ENCODE measurements at places on chromosomes 2 and 18.

DNA sequence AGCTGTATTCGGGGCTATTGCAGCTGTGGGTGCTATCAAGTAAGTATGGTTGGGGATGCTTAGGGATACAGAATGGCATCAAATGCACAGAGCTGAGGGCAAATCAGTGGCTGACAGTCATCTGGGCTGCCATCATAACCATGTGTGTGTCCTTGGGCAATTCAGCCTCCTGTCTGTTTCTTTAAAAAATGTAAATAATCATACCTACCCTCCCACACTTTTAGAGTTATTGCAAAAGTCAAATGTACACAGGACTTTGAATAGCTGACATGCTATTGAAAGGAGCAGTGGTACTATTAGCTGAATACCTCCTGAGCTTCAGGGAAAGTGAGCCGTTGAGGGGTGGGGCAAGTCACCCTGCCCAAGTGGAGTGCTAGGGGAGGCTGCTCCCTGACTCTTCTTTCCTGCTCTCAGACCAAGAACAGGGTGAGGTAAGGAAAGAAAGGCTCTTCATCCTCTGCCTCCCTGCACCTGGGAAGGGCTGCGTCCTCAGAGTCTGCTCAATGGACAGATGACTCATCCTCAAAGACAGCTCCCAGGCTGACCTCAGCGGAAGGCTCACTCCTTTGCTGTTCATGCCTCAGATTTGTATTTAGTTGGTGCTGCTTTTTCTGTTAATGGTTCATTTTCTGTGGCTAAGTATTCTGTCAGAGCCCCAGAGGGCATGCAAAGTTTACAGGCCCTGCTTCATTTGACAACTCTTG is 54.9 kb upstream of the BZW1 start:
- no peak for DNase-seq

DNA sequence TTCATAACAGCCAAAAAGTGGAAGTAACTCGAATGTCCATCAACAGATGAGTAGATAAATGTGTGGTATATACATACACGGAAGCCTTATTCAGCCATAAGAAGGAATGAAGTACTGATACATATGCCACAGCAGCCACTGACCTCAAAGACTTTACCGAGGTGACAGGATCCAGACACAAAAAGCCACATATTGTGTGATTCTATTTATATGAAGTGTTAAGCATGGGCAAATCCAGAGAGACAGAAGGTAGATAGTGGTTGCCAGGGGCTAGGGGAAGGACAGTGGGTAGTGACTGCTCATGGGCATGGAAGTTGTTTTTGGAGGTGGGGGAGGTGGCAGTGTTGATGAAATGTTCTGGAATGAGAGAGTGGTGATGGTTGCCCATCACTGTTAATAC is 33.9 kb downstream of the ZAP70 start:
- no peak for DNase-seq

DNA sequence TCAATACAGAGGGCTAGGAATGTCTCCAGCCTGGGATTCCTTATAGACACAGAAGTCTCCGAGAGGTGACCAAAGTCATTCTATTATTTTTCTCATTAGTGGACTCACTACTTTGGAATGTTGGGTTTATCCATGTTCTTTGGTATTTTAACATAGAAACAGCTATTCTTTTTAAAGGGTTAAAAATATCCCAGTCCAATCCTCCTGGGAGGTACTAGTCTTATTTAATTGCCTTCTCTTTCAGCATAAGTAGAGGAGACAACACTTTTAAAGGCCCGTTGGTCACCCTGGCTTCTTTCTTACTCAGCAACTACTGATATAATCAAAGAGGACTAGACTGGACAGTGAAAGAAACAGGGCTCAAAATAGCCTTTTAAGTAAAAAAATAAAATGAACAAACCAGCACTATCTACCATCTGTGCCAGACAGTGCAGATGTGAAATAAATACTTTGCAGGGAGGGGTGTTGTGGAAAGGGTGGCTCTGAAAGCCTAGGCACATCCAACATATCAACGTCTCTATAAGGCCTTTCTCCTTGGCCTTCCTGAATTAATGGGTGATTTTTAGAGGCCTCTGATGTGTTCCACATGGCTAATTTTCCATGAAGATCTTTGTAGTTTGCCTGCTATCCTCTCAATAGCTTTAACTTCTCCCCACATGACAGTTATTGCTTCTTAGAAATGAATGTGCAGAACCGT is 334.4 kb upstream of the THUMPD2 start:
- no peak for DNase-seq

DNA sequence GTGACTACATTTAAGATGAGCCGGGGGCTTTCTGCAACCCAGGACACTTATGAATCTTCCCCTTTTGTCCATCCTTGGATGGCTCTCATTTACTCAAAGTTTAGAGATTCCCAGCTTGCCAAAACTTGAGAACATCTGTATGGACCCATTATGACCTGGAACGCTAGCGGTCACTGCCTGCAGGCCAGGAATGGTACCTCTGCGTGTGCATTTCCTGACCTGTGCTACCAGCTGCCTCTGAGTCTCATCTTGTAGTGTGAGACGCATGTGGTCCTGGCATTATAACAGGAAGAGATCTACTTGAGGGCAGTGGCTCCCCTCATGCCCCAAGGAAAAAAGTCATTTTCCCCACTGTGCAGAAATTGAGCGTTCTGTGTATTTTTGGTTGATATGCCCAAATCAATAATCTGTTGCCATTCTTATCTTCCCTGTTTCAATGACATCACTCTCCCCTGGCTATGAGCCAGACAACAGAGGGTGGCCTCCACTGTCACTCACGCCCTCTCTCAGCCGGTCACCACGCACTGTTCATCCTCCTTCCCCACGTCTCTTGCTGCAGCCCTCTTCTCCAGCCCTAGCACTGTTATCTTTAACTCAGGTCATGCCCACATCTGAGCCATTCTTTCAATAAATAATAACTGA is 28.5 kb upstream of the NPAS2 start:
- DNase-seq, result no peak

- peak; percentile 72 for DNase-seq
Measured at GRCh38 chr2:47008381-47009252, 93.0 kb upstream of the MCFD2 start.

DNA sequence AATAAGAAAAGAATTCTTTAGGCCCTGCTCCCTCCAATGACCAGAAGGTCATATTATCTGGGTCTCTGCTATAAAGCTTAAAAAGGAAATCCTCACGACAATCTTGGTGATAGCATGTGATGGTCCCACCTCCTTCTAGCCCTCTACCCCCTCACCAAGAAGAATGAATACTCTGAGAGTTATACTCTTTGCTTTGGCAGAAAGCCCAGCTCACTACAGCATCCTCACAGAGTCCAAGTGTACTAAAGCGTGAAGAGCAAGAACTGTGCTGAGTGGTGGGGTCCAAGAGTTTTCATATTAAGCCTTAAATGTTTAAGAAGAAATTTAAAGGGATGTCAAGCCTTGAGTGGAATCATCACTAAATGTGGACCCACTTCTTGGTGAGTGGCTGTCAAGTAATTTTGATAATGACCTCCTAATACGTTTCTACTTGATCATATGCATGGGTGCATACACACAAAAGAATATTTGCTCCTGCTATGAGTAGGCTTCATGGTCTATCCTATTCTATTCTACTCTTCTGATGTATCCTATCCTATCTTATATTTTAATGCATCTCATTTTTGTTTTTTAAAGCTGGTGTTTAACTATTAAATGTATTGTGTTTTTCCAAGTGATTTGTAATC is 16.5 kb upstream of the SERPINB7 start:
- DNase-seq, result no peak

DNA sequence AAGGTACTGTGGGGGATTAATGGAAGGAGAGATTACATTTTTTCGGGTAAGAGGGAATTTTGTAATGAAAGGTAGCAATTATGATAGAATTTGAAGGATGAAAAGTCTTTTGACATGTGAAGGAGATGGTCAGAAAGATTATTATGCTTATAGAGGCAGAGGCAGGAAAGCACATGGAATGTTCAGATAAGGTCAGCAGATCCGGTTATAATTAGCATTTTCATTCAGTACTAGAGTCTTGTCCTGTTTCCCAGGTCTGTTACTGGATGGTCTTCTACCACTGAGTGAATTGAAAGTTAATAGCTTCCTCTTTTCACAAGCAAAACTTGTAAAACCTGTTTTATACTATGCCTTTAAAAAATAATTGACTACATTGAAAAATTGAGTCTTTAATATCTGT is 116.9 kb downstream of the PHLPP1 start:
- no peak for DNase-seq

DNA sequence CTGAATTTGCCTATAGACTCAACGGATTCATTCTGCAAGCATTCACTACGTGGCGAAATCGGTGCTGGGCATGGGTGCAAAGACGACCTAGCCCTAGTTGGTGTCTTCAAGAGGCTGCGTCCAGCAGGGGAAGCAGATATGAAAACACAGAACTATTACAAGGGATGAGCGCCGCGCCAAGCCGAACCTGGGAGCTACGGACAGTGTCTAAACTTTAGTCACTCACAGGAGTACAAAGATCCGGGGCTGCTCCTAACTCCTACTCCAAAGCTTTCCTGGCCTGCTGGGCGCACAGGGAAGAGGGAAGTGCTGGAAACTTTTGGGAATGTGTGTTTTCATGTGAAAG is 732 bp upstream of the ANXA4 start:
- DNase-seq, result peak; percentile 60

DNA sequence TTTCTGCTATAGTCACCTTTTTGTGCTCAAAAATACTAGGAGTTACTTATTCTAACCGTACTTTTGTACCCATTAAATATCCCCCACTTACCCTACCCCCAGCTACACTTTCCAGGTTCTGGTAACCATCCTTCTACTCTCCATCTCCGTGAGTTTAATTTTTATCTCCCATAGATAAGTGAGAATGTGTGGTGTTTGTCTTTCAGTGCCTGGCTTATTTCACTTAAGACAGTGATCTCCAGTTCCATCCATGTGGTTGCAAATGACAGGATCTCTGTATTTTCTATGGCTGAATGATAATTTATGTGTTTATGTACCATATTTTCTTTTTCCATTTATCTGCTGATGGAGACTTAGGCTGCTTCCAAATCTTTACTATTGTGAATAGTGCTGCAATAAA is 323.3 kb downstream of the ZNF804A start:
- DNase-seq, result no peak

- no peak for DNase-seq
Measured at GRCh38 chr18:53644799-53645471, 579.5 kb downstream of the MBD2 start.

DNA sequence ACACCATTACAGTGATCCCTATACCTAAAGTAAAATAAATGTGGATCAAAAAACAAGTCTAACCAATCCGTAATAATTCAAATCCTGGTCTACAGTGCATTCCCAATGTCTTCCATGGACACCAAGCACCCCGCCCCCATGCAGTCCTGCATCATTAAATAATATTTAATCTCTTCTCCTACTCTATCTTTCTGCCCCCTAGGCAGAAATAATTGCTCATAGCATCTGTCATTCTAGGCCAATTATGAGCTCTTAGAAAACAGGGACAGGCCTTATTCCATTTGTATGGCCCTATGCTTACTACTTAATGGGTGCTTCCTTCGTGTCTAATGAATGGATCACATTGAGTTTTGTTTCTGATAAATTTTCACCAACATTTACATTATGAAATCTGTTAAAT is 66.4 kb downstream of the PAX3 start:
- DNase-seq, result no peak

- DNase-seq, result no peak
Measured at GRCh38 chr2:118856330-118856977, 9.0 kb upstream of the EN1 start.

DNA sequence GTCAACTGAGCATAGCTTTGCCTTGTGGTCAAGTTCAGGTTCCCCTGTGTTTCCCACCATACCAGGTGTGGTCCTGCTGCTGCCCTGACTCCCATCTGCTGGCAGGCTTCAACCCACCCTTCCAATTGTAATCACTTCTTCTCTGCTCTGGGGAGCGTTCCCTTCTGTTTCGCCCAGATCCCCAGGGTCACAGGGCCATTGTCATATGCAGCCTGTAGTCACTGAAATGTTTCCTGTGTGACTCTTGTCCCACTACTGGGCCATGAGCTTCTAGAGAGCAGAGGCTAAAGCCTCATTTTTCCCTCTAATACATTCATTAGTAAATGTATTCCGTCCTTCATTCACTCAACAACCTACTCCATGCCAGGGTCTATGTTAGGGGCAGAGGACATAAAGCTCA is 75.0 kb upstream of the LAPTM4A start:
- DNase-seq, result no peak

DNA sequence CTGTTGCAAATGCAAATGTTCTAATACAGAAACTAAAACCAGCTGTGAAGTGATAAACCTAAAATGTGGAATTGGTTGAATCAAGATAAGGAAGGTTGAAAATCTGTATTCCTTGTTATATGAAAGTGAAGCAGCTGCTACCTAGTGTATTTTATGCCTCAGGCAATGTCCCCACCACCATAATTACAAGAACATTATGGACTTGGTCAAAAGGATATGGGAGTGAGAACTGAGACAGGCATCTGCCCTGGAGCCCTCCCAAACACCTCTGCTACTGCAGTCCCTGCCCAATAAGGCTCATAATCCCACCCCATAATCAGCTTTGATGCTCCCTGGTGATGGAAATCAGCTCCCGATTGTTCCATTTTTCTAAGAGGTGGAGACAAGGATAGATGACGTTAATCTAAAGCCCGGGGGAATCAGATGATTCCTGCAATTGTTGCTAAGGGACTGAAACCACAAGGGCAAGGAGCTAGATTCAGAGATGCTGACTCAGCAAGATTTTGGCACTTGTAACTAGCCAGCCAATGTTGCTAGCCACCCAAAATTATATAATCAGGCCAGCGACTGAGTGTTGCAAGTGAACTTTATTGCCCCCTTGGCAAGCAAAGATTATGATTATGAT is 69.5 kb downstream of the EVA1A start:
- no peak for DNase-seq

- DNase-seq, result no peak
Measured at GRCh38 chr2:60445684-60446179, 107.7 kb downstream of the BCL11A start.
